ENCODE measurements at places on chromosomes 3 and 15.
A peak's percentile ranks its signal among the peaks of the same experiment; 100 is the strongest.

GRCh38 chr3:43221076-43221475 lies 65.3 kb upstream of the SNRK start:
- DNase-seq = no peak

DNA sequence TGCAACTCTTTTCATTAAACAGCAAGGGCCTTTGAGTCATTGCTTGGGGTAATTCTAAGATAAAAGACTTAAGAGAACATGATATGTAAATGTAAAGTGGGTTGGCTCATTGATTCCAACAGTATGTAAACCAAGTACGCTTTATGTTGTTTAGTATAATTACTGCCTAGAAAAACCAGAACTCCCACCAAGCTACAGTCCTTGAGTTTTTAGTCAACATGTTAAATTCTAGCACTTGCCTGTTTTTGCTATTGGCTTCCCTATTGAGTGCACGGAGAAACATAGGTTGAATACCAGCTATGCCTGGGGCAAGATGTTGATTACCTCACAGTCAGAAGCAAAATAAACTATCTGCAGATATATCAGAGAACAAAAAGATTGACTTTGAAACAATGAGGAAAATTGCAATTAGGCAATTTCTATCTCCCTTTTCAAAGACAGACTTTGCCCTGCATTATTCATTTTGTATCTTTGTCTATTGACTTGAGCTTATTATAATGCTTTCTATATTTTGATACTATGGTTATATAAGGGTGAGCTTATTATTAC lies 179.3 kb downstream of the ZPLD1 start:
- no peak for DNase-seq

DNA sequence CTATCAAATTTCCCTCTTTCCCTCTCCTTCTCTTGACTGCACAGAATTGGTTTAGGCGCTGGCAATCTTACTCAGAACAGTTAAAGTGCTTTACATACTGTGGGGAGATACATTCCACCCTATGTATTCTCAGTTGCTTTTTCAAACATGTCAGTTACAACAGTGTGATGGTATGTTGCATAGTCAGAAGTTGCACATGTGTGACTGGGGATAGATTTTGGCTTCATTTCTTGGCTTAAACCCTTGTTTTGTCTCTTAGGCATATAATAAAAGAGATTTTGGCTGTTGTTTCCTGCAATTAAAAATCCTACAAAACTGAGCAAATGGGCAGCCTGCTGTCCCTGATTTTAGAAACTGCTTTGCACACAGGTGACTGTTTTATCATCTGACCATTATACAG lies 86.7 kb downstream of the PIK3R4 start:
- DNase-seq = no peak

DNA sequence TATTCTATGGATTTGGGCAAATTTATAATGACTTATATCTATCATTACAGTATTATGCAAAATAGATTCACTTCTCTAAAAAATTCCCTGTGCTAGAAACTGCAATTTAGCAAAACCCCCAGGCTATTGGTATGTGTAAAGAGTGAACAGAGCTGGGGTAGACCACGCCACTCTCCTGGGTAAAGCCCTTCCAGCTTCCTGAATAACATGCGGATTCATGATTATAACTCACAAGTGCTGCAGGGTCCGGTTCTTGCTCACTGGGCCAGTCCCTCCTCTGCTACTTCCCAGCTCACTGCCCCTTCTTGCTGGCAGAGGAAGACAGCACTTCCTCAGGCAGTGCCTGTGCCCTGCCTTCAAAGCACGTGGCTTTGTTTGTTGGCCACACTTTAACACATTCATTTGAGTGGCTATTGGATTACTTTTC lies 4.1 kb downstream of the CD80 start:
- peak; percentile 42 for DNase-seq

- DNase-seq = no peak
These were observed 177.2 kb downstream of the XXYLT1 start for GRCh38 chr3:195093731-195094130.

DNA sequence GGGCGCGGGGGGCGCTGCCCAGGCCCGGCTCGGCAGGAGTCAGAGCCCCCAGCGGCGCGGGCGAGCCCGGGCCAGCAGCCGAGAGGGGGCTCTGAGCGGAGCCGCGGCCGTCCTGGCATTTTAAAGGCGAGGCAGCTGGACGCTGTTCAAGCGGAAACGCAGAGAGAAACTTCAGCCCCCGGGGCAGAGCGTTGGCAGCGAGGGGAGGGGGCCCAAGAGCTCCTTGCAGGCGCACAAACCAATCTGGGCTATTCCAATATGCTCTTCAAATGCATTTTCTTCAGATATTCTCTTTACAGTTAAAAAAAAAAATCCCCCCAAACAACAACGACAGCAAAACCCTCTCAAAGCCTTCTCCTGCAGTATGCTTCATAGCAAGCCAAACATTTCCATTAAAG lies at the start of gene CTXND1:
Gene CTXND1, minus strand, starts transcription at position 93 of the 398 bp plus-strand sequence. CDS start 50,264 bp downstream, outside the sequence.
- DNase-seq = no peak

- DNase-seq = no peak
These were observed 30.6 kb downstream of the CRTAP start for GRCh38 chr3:33144433-33144832.

- no peak for DNase-seq
These were observed 27.6 kb downstream of the MAPKAPK3 start for GRCh38 chr3:50644561-50644960.

DNA sequence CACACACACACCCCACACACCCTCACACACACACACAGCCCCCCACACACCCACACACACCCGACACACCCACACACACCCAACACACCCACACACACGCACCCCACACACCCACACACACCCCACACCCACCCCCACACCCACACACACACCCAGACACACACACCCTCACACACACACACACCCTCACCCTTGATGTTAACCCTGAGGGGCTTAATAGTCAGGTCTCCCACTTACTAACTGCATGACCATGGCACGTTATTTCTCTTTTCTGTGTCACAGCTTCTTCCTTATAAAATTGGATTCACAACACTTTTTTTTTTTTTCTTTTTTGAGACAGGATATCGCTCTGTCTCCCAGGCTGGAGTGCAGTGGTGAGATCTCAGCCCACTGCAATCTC lies 2.8 kb downstream of the GRM2 start:
- no peak for DNase-seq

GRCh38 chr3:171256445-171257250 lies 203.6 kb downstream of the TNIK start:
- DNase-seq = no peak

- DNase-seq = no peak
These were observed 78.5 kb downstream of the RAD18 start for GRCh38 chr3:8884630-8885290.

DNA sequence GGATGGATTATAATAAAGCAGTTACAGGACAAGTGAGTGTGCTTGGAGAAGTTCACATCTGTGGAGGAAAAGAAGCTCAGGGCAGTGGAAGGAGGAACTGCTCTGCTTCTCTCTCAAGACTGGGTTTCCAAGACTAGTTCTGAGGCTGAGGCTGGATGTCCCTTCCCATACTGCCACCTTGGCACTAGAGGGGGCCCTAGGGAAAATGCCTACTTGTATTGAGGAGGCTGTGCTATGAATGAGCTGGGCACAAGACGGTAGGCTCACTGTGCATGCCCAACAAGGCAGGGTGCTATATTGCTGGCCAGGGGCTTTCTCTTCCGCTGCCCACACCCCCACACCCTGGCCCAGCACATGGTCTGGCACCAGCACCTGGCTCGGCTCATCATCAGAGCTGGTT lies 65.2 kb downstream of the SLCO2A1 start:
- DNase-seq = no peak

DNA sequence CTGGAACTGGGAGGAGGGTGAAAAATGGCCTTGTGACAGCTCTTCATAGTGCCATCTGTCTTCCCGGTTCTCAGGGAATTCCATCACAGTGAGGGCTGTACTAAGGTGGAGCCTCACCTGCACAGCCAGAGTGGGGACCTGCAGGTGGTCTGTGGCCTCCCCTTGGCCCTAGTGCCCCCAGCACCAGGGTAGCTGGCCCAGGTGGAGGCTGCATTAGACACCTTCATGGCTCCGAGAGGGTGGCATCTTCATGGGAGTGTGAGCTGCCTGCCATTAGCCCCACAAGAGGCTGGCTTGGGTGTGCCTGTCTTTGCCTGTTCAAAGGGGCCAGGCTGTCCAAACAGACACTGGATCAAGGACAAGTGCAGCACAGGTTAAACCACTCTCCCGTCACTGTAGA lies 95.5 kb upstream of the PRR23E start:
- DNase-seq = no peak

DNA sequence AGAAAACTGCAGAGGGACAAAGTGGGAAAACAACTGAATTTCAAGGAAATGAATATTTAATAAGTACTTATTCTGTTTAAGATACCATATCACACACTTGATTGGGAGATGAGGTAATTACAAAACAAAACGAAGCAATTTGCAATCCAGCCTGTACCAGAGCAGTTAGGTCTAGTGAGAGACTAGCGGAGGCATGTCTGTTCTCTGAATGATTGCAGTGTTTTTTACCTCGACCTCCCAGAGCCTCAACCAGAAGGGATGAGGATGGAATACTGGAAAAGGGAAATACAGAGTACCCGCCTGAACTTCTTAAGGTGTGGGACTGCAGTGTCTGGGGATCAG lies 59.5 kb downstream of the PIK3CB start:
- no peak for DNase-seq

- no peak for DNase-seq
These were observed 203.9 kb downstream of the NR1D2 start for GRCh38 chr3:24149032-24149431.

- DNase-seq = no peak
These were observed 15.1 kb downstream of the TLNRD1 start for GRCh38 chr15:81015621-81016488.

GRCh38 chr15:58212909-58213526 lies 74.8 kb downstream of the AQP9 start:
- no peak for DNase-seq

GRCh38 chr3:118765636-118766305 lies 268.9 kb downstream of the IGSF11 start:
- DNase-seq = no peak

- no peak for DNase-seq
These were observed 86.3 kb downstream of the IGF1R start for GRCh38 chr15:98734466-98735199.

- no peak for DNase-seq
These were observed 2.7 kb upstream of the LZTFL1 start for GRCh38 chr3:45844616-45845015.

GRCh38 chr3:123194552-123194951 lies 7.2 kb upstream of the SEC22A start:
- DNase-seq = no peak

GRCh38 chr3:177830411-177830849 lies 633.1 kb upstream of the TBL1XR1 start:
- no peak for DNase-seq

- DNase-seq = peak; percentile 24
These were observed at the start of gene P3H2 for GRCh38 chr3:190120269-190121060. TSS of gene P3H2 (minus strand) at chr3:190120897. CDS start at chr3:190120731, 166 bp downstream.

DNA sequence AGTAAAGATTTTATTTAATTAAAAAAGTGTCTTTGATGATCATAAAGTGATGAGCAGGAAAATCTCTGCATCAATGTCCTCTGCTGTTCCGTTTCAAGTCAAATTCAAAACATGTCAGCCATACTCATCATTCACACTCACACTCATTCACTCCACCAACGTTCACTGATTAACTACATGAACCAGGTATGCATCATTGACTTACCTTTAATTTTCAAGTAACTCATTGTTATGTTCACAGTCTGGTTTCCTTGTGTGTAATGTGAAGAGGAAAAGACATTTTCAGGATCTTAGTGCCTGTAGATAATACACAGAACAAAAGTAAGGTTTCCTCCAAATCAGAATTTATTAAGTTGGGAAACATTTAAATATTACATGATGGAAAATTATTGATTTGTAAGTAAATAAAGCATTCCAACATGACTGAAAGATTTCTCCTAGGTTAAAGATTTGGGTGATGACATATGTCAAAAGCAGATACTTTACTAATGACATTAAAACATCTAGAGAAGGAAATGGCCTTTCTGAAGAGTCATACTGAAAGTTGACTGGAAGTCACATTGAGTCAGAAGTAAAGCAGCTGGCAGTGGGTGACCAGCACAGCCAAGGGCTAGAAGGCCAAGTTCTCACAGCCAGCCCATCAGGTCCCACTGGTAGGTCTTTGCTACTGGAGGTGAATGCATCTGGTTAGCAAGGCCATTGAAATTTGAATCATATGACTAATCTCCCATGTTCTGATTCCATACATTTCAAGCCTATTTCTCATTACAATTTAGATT lies 251.9 kb downstream of the CDIN1 start:
- DNase-seq = no peak

All from bone marrow (tissue), 2 donors.